ENCODE measurements at places on chromosomes 7 and 10.

- DNase-seq = peak; percentile 81
Measured at GRCh38 chr10:102241444-102242117, at the start of gene PITX3. Gene PITX3 (minus strand): TSS chr10:102241512. CDS start chr10:102232080, 9,432 bp downstream.

- no peak for DNase-seq
Measured at GRCh38 chr10:30176182-30176581, 116.8 kb upstream of the JCAD start.

DNA sequence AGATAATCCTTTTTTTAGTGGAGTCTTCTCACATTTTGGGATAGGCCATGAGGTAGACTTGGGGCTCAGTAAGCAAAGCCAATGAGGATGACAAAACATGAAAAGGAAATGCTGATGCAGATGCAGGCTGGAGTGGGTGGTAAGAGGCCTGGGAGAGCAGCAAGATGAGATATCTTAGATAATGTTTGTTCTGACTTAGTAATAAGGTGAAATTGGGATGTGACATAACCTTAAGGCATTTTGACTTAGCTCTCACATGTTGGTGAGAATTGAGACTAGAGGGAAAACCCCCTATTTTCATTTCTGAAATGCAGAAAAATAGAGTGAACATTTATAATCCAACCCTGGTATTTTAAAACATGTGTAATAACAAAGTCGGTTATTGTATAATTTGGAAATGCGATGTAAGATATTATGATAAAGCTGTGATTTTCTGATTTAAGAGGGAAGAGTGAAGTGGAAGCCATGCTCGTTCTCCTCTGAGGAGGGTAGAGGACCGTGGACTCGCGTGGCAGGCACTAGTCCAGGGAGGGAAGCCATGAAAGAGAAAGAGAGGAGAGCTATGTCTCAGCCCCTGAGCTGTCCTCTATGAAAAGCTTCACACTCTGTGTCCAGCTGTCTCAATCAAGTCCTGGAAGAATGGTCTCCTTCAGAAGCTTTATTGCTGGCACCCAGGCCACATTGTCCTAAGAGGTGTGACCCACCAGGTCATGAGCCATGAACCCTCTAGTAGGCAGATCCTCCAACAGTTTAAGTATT is 57.3 kb downstream of the ST7 start:
- DNase-seq = no peak

DNA sequence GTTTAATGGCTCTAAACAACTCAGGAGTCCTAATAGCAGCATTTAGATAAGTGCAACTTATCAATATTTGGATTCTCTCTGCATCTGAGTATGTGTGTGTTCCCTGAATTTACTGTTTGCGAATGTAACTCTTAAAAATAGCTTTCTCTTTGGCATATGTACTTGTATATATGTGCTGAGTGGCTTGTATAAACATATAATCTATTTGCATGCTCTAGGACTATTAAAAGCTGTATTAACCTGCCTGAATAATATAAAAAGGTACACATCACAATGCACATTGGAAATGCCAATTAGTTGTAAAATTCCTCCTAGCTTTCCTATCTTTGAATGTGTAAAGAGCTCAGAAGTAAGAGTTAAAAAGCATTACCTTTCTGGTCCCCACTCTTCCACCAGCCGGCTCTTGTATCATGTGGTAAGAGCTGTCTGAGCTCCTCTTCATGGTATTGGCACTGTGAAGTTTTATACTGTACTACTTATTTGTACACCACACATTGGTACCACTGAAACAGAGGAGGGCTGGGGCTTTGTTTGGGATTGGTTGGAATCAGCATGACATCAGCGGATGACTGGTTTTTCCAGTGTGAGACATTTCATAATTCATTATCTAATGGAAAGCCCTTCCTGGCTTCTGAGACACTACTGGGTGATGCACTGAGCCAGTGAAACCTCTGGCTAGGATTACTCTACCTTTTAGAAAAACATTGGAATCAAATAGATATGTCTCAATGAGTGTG is at the start of gene INHBA:
INHBA (minus strand) TSS at position 456 of the 737 bp plus-strand sequence. CDS start 2,716 bp downstream, outside the sequence.
- DNase-seq = no peak

GRCh38 chr10:117537904-117538524 is 4.5 kb upstream of the EMX2 start:
- no peak for DNase-seq

- no peak for DNase-seq
Measured at GRCh38 chr7:79084423-79084822, 369.0 kb downstream of the MAGI2 start.

DNA sequence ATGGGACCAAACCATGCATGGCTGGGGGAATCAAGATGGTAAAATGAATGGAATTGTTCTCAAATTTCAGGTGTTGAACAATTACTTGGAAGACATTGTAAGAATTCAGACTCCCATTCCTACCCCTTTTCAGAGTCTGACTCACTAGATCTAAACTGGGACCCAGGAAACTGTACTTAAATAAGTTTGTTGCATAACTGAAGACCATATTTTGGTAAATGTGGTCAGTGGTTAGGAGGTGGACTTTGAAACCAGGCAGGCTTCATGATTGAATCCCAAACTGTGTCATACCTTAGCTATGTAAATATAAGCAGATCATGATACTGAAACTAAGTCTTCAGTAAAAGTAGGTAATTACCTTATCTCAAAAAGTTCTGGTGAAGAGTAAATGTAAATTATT is 41.7 kb downstream of the ZWINT start:
- no peak for DNase-seq

DNA sequence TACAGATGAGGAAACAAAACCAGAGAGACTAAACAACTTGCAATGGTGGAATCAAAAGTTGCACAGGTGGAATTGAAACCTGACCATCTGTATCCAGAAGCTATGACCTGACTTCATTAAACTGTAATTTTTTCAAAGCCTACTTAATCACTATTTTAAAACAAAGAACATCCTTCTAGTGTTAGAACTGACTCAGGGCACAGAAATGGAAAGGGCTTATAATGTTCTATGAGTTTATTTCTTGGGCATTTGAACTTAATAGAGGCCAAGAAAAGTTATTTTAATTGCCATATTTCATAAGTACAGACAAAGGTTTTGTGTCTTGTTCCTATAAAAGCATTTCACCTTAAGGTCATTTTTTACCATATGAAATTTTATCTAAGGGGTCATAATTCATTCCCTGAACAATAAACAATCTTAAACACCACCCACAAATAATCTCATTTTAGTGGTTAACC is 8.8 kb downstream of the ITGB1 start:
- no peak for DNase-seq

GRCh38 chr7:130400120-130400572 is 19.9 kb downstream of the CPA1 start:
- no peak for DNase-seq

GRCh38 chr10:16828701-16829175 is 11.5 kb upstream of the RSU1 start:
- no peak for DNase-seq

- no peak for DNase-seq
Measured at GRCh38 chr10:4199196-4199595, 414.2 kb upstream of the KLF6 start.

DNA sequence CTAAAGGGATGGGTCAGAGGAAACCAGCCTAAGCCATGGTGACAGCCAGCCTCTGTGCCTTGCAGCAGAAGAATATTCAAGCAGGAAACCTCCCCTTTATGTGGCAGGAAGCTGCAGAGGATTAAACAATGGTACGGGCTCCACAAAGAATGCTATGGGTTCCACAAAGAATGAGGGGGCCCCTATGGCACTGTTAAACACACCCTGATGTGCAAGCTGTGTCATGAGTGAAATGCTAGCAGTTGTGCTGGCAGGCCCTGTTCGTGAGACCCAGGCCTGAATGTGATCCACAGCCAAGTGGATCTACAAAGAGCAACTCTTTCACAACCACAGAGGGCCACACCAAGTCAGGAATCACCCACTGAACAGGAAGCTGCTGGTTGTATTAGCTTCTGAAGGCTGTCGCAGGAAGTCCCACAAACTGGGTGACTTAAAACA is 68.9 kb downstream of the MYOF start:
- no peak for DNase-seq

DNA sequence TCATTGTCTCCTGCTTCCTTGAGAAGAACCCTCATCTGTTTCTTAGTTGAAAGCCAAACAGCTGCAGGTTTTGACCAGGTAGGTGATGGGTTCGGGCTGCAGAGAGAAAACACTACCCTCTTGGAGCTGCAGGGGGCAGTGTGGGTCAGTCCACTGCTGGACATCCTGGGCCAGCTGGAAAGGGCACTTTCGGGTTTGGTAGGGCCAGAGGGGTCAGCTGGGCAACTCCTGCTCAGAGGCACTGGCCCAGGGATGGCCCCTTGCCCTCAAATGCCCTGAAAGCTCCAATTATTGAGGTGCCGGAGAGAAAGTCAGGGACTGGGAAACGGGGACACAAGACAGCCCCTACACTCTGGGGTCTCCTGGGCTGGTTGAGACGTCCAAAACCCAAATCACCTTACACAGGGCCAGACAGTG is 90.7 kb downstream of the MKI67 start:
- no peak for DNase-seq

GRCh38 chr10:91123261-91123660 is 97.2 kb upstream of the PCGF5 start:
- DNase-seq = no peak

GRCh38 chr7:159070431-159071148 is 74.1 kb downstream of the VIPR2 start:
- no peak for DNase-seq

GRCh38 chr7:34158368-34159153 is 253.2 kb downstream of the BMPER start:
- DNase-seq = no peak

- no peak for DNase-seq
Measured at GRCh38 chr10:129956286-129956670, 7.8 kb downstream of the EBF3 start.

DNA sequence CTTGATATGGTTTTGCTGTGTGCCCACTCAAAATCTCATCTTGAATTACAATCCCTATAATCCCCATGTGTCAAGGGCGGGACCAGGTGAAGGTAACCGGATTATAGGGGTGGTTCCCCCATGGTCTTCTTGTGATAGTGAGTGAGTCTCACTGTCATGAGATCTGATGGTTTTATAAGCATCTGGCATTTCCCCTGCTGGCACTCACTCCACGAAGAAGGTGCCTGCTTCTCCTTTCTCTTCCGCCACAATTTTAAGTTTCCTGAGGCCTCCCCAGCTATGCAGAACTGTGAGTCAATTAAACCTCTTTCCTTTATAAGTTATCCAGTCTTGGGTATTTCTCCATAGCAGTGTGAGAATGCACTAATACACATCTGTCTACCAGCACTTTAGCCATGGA is 109.5 kb upstream of the SDK1 start:
- DNase-seq = no peak

DNA sequence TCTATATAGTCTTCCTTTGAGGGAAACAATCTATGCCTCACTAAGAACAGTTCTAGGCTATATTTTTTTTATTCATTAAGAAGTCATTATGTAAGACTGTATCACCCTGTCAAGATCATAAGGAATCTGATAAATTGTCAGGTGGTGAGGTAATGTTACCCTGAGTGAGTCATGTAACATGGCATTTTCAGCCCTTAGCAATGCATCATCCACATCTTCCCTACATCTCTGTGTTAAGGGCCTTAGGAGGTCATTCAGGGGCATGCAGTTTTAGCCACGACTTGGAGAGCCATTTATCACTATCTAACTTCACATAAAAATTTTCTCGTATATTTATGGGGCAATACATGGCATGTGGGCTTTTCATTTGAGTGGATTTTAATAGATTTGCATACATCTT is 924.5 kb upstream of the MBL2 start:
- DNase-seq = no peak

GRCh38 chr10:95503001-95503400 is 58.2 kb downstream of the SORBS1 start:
- no peak for DNase-seq

DNA sequence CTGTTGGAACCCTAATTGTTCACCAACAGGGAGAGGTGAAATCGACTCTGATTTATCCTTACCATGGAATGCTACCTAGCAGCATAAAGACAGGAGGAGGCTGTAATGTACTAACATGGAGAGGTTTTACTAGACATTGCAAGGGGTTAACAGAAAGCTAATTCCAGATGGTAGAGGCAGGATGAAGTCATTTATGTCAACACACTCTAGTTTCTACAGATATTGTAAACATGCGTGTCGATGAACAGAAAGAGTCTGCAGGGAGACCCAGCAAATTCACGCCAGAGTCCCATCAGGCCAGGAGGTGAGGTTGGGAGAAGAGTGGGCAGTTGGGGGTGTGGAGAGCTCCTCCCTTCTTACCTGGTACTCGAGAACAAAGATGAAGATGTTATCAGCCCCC is 7.0 kb downstream of the NPC1L1 start:
- peak; percentile 15 for DNase-seq

DNA sequence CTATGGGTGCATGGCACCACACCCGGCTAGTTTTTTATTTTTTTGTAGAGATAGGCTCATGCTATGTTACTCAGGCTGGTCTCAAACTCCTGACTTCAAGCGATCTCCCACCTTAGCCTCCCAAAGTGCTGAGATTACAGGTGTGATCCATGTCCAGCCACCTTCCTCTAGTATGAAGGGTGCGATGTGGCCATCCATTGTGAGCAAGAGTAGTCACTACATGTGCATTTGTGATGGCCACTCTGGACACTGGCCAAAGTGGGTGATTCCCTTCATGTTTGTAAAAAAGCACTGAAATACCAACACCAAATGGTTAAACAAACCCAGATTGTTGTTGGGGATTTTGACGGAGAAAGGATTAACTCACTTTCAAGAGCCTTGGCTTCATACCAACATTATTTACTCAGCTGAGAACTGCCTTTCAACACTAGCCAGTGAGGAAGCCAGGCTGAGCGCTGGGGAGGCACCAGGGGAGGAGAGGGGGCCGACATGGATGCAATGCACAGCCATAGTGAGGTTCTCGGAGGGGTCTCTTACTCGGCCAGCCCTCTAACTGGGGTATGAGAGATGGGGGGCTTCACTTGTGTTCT is 198.1 kb upstream of the LYZL2 start:
- DNase-seq = peak; percentile 33

DNA sequence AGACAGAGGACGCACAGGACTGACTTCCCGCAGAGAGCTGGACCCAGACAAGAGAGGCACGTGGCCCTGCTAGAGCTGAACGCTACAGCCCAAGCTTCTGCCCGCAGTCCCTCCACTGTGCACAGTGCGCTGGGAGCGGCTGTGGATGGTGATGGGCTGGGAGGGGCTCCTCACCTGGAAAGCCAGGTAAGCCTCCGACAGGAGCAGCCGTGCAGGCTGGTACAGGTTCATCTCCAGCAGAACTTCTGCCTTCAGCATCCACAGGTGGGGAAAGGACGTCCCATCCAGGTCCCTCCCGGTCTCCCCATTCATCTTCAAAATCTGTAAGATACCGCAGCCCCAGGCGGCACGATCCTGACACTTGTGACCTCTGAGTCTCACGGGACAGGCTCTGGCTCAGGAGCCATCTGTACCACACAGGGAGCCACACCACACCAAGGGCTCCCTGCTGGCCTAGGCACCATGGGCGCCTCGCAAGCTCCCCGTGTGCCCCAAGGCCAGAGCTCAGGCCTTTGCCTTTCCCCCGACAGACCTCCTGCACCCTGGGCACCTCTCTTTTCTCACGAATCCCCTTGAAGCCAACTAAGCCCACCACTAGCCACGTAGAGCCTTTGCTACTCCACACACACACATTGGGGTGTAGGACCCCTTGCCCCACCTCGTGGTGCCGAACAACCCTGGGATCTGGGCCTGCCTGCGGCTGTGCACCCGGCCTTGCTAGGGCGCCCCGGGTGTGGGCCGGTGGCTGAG is 76.3 kb downstream of the CFAP46 start:
- DNase-seq = no peak
